ENCODE measurements at places on chromosomes 3 and 15. TPM values are rescaled to one million over a fixed set of nuclear protein-coding genes. Genes with fewer than 3 reads are reported as not detected.

Gene EXD1
- total RNA-seq: not detected

Gene RABL3
- total RNA-seq: 42.7 TPM

Gene TMC3
- not detected for total RNA-seq

Gene PEX5L
- total RNA-seq: 0.15 TPM

Gene ALPK3
- total RNA-seq: 79.8 TPM

Gene GP9
- not detected for total RNA-seq

Gene GALNT15
- total RNA-seq: 0.55 TPM

Gene CPEB1
- 0.35 TPM for total RNA-seq

Gene CYP19A1
- not detected for total RNA-seq

Gene MON1A
- total RNA-seq: 10.8 TPM

Gene TIMP4
- 0.69 TPM for total RNA-seq

Gene TNFSF10
- 398 TPM for total RNA-seq

Gene ARRDC4
- total RNA-seq: 293 TPM

Gene DHFR2
- total RNA-seq: 2.3 TPM

Gene FANCD2OS
- total RNA-seq: not detected

Gene AADACL2
- total RNA-seq: not detected

Gene ATP13A5
- not detected for total RNA-seq

Gene SEMA3B
- total RNA-seq: 27.0 TPM

Gene ZSCAN2
- 8.9 TPM for total RNA-seq

Gene CPB1
- not detected for total RNA-seq

Gene GOLGA6L10
- 0.35 TPM for total RNA-seq

Gene CELF6
- not detected for total RNA-seq

Gene FAM227B
- total RNA-seq: 7.6 TPM

Gene SLC51A
- not detected for total RNA-seq

Gene KCNH8
- 0.05 TPM for total RNA-seq

Gene FEZF2
- total RNA-seq: not detected

Gene PLSCR4
- total RNA-seq: 2.4 TPM

Gene CKMT1B
- 1.9 TPM for total RNA-seq

Gene RARRES1
- 7.8 TPM for total RNA-seq

Gene RAD51
- total RNA-seq: 5.6 TPM

Gene GOLGA6D
- not detected for total RNA-seq

Gene GHRL
- not detected for total RNA-seq
